ENCODE measurements at places on chromosomes 6 and 20. TPM values are rescaled to one million over a fixed set of nuclear protein-coding genes. Genes with fewer than 3 reads are reported as not detected.

GRCh38 chr6:71460933-71461332, 172.3 kb downstream of the OGFRL1 start:
- no peak for DNase-seq

GRCh38 chr6:70151616-70152015, 151.3 kb downstream of the COL9A1 start:
- no peak for DNase-seq

DNA sequence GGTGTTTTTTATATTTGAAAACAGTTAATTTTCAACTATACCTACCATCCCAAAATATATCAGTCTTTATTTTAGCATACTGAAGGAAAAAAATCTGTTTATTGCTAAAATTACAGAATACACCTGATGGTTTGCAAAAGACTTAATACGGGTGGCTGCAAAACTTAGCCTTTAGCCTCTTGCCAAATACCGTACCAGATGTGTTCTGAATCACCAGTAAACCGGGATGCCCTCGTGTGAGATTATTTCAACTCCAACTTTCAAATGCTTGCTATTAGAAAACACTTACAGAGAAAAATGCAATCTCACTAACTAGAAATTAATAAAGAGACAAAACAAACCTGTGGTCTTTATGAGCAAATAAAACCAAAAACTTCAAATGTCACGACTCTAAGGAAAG, 36.0 kb downstream of the REV3L start:
- no peak for DNase-seq

GRCh38 chr6:43123461-43124314, 47.4 kb upstream of the SRF start:
- no peak for DNase-seq

GRCh38 chr6:115717062-115717461, 343.6 kb downstream of the FRK start:
- no peak for DNase-seq

- DNase-seq: no peak
Measured at GRCh38 chr6:156313037-156313436, 464.1 kb upstream of the ARID1B start.

DNA sequence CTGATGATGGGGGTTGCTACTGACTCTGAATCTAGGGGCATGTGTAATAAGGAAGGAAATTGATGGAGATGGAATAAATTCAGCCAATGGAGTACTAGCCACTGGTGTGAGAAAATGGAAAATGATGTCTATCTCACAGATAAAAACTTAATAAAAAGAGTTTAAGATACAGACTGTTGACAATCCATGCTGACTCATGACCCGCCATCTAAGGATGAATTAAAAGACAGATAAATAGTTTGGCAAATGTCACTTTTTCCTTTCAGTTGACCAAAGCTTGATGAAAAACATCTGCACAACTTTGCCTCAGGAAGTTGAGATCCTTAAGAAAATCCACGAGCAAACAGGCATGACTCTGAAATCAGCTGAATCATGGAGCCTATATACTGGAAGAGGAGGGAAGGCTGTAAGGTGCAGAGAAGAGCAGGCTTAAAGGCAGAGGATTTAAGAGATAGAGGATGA, 82.6 kb upstream of the BMP5 start:
- DNase-seq: no peak

DNA sequence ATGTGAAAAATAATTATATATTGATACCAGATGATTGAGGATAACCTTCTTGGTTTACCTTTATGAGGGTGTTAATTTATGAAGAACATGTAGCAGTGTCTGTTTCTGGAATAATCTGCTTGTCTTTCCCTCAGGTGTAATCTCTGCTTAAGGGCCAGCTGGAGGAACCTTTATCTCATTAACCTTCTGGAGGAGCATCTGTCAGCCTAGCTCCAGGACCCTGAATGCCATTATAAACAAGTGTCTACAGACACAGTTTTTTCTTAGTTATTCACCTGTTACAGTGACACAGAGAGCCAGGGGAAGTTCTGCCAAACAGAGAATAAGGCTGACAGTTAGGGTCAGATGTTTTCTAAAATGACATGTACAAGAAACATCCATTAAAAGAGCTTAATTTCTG, at the start of gene IMPG1:
Gene IMPG1 (minus strand): TSS at position 101 of the 400 bp plus-strand sequence. CDS start 174 bp downstream, outside the sequence.
- no peak for DNase-seq

DNA sequence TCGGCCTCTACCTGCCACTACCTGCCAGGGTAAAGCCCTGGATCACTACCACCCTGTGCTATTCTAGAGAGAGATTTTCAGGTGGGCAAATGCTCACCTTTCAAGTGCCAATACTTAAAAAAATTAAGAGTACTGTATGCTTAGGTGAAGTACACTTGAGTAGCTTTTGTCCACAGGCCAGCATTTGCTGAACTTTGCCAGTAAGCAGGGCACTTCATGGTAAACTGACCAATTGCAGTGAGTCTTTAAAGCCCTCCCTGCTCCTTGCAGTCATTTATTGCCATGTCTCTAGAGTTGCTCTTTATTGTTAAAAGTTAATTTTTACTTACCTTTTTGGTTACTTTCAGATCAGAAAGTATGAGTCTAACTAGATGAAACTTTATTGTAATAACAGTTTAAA, 58.5 kb downstream of the PLAGL1 start:
- DNase-seq: no peak

DNA sequence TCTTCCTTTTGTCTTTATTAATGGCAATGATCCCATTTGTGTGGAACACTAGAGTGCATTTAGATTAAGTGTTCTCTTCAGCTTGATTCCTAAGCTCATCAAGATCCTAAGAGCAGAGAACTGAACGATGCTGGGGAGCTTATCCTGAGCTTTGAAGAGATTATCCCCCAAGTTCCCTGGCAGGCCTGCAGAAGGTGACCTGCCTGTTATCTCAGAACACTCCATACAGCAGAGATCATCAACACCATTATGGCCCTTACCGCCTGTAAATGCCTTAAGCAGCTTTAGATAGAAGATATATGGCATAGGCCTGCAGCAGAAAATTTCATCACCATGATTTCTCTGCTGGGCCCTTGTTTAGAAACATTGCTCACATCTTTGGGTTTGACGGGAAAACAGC, 779.9 kb upstream of the MAP3K7 start:
- DNase-seq: no peak

DNA sequence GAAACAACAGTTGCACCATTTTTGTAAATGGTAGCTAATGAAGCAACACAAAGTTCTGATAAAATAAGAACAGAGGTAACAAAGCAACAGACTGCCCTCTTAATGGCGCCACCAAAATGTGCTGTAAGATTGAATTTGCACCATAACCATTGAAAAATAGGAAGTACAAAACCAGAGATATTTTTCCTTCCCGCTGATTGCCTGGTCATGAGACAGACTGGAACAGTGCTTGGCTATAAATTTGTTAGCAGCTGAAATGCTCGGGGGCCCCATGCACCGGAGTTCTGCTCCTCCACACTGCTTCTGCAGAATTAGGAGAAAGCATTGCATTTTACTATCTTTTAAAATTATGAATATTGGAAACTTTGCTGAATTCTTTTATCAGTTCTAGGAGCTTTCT, 164.4 kb upstream of the QKI start:
- no peak for DNase-seq

DNA sequence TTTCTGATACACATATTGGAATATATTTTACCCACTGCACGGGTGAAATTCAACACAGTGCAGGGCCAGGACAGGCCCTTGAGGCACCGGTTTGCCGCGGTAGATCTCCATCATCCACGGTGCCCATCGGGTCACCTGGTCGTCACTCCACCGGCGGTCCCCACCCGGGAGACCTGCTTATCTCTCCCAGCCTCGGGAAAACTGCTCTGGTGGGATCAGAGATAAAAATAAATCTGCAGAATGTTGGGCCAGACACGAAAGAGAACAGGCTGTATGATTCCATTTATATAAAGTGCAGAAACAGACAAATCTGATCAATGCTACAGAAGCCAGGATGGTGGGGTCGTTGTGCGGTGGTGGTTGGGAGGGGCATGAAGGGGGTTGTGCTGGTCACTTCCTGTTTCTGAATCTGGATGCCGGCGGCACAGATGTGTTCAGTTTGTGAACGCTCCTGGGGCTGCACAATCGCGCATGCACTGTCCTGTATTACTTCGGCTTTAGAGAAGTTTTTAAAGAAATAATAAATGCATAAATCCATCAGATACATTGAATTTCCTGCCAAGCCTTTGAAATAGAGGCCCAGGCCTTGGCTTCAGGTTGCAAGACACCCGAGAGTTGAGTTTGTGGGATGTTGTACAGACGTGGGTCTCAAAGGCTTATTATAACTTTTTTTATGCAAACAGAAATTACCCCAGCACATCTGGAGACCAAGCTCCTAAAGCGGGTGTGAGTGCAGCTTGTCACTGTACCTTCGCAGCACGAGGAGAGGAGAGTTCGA, 54.3 kb downstream of the ANKRD60 start:
- DNase-seq: no peak

The SMPDL3A gene
- polyA plus RNA-seq: not detected

The ISM1 gene
- polyA plus RNA-seq: not detected

The TLDC2 gene
- not detected for polyA plus RNA-seq

The PCMT1 gene
- 117 TPM for polyA plus RNA-seq

The ID4 gene
- polyA plus RNA-seq: not detected

The SLC35A1 gene
- 18.0 TPM for polyA plus RNA-seq

The PRL gene
- polyA plus RNA-seq: not detected

The BACH2 gene
- polyA plus RNA-seq: 93.8 TPM

Data from naive B cell (primary cell).